Activated CD8-positive, alpha-beta T cell treated with anti-CD3 and anti-CD28 coated beads, Interleukin-2, amount 10 ng/mL, durations not matched to agents 7 days and 5 days (primary cell): ENCODE measurements at places on chromosomes 3 and 15.

- no peak for DNase-seq
These were observed 4.5 kb downstream of the QTRT2 start for GRCh38 chr3:114060906-114061655.

DNA sequence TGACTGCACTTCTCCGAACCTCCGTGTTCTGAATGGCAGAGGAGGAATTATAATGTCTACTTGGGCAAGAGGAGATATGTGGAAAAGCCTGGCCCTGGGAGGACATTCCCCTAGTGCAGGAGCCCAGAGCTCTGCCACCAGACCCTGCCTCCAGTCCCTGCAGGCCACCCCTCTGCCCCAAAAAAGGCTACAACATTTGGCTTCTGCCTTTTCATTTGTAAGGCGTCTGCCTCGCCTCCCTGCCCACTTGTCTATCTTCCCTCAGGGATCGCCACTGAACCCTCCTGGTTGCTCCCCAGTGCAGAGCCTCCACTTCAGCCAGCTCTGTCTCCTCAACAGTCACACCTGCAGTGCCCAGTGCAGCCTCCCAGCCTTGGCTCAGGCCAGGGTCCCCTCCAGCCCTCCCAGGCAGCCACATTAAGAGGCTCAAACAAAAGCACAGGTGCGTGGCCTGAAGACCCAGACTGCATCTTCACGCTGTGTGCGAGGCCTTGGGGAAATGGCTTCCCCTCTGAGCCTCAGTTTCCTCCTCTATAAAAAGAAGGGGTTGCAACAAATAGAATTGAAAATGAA is 125.9 kb upstream of the SMAD3 start:
- no peak for DNase-seq

DNA sequence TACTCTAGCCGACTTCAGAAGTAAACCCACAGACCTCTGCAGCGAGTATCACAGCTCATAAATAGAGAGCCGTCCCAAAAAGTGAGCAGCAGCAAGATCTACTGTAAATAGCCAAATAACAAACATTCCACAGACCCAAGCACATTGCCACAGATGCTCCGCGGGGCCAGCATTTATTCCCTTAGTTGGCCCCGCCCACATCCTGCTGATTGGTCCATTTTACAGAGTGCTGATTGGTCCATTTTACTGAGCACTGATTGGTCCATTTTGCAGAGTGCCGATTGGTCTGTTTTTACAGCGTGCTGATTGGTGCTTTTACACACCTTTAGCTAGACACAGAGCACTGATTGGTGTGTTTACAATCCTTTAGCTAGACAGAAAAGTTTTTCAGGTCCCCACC is 17.3 kb upstream of the GABRB3 start:
- no peak for DNase-seq

DNA sequence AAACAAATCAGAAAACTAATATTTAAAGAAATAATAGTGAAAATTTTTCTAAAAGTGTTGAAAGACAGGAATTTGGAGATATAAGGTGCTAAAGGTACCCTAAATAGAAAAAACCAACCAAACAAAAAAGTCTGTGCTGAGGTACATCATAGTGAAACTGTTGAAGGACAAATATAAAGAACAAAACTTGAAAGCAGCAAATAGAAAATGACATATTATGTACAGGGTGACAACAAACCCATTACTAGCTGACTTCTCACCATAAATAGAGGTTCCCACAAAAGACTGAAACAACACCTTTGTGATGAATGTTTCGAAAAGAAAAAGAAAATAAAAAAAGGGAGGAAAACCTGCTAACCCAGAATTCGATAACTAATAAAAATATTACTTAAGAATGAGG is 502.5 kb upstream of the NECTIN3 start:
- DNase-seq: no peak

DNA sequence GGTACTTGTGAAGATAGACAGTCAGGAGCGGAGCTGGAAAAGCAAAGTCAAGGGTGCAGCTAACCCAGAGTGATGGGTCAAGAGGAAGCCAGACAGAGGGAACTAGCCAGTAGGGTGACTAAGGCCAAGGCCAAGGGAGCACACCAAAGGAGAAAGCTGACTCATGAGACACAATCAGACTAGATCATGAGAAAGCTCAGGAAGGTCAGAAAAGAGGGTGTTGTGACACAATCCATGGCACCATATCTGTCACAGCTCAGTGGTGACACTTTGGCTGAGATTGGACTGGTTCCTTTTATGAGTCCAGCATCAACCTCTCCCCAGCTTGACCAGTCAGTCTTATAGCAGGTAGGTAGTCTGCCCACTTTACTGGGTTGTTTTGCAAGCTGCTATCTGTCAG is 22.2 kb downstream of the P2RY1 start:
- no peak for DNase-seq

GRCh38 chr3:190194506-190194905 is 73.8 kb upstream of the P3H2 start:
- DNase-seq: no peak

- DNase-seq: no peak
These were observed 13.1 kb downstream of the MTMR10 start for GRCh38 chr15:30978328-30978727.

GRCh38 chr3:175526609-175527280 is 667.6 kb downstream of the NAALADL2 start:
- DNase-seq: no peak

- no peak for DNase-seq
These were observed 44.7 kb upstream of the APEH start for GRCh38 chr3:49629451-49629850.

- DNase-seq: no peak
These were observed 158.2 kb upstream of the FAM3D start for GRCh38 chr3:58824777-58825176.

- DNase-seq: no peak
These were observed 33.4 kb upstream of the RARRES1 start for GRCh38 chr3:158765518-158766205.

DNA sequence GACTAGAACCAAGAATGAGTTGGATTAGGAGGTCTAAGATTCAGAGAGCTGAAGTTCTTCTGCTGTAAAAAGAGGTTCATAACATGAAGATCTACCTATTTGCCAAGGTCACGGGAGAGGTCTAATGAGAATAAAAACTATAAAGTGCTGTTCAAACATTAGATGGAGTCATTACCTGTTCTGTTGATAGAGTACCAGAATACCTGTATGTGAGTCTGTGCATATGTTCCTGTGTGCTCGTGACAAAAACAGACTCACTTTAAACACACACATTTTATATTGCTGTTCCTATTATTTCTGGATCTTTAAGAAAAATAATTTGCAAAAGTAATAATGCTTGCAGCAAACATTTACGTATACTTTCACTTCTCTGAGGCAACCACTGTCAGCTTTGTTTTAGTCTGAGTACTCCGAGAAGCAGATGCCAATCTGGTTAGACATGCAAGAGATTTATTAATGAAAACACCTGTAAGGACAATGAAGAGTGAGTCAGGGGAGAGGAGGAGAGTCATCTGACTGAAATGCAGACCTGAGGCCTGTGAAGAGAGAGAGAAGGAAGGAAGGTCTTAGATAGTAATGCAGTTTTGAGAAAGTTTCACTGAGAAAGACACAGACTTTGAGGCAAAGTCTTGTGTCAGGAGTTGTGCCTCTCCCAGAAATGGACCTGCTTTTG is 221.2 kb downstream of the SQOR start:
- no peak for DNase-seq

DNA sequence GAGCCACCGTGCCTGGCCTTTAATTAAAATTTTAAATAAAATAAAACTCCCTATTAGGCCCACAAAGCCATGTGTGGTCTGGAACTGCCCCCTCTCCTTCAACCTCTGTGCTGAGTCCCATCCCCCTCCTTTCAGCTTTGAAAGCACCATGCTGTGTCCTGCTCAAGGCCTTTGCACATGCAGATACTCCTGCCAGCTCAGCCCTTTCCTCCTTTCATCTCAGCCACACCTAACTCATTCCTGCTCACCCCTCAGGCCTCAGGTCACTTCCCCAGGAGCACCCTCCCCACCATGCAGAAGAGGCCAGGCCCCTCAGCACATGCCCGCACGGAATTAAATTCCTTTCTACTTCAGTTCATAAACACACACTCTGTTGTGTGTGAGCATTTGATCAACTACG is 28.1 kb downstream of the ATRIP start:
- DNase-seq: no peak

- DNase-seq: no peak
These were observed 533.5 kb downstream of the IGSF11 start for GRCh38 chr3:118501152-118501551.

DNA sequence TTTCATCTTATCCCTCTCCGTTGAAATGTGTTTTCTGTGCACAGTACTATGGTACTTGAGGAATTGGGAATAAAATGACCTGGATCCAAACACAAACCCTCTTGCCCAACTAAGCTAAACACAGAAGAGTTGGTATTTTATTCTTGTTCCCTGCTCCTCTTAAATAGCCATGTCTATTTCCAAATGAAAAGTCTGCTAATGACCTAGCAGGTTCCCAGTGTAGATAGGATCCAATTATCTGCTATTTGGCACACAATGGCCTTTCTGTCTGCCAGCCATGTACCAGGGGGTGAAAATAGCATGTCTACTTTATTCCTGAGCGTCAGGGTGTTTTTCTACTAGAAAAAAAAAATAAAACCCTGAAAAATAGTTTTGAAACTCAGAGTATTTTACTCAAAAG is 657.0 kb upstream of the NAALADL2 start:
- DNase-seq: no peak

DNA sequence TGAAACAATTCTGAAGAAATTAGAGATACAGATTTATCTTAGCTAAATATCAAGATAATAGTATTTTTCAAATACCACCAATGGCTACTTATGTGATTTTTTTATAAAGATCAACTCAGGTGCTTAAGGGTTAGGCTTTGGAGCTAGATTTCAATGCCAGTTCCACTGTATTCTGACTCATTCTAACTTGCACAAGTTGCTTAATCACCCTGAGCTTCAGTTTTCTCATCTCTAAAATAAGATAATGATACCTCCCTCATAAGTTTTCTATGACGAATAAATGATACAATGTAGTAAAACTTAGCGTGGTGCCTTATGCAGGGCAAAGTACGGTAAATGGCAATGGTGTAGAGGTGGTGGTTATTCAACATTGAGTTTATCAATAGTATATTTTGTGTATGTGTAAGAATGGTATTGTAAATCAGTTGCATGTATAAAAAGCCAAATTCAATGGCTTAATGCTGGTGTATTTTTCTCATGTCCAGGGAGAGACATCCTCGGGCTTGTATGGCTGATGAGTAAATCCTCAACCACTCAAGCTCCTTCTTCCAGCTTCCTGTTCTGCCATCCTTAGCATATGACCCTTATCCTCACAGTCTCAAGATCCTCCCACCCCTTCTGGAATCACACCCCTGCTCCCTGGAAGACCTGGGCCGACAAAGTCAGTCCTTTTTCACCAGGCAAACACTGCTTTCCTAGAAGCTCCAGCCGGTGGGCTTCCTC is 505.9 kb upstream of the CFAP20DC start:
- no peak for DNase-seq
